Glomerular endothelial cell (primary cell): ENCODE measurements at places on chromosomes 1 and 21. TPM values are rescaled to one million over a fixed set of nuclear protein-coding genes. Genes with fewer than 3 reads are reported as not detected.

Gene DEPDC1
- total RNA-seq, result 2.1 and 6.0 TPM in 2 replicates

Gene TMPRSS15
- not detected in 2 replicates for total RNA-seq

Gene CCDC190
- 0.19 and 2.2 TPM in 2 replicates for total RNA-seq

Gene UCHL5
- 17.7 and 31.3 TPM in 2 replicates for total RNA-seq

Gene RSPH1
- total RNA-seq, result 0.15 TPM in 1 of 2 replicates, not detected in the other

Gene GSTM2
- total RNA-seq, result 1.9 and 6.2 TPM in 2 replicates

Gene RAB29
- 32.3 and 41.4 TPM in 2 replicates for total RNA-seq

Gene TRAF3IP3
- total RNA-seq, result not detected in 2 replicates

Gene NPHS2
- not detected in 2 replicates for total RNA-seq

Gene BEND5
- total RNA-seq, result 0.12 and 0.29 TPM in 2 replicates

Gene DNM3
- total RNA-seq, result 1.0 and 3.4 TPM in 2 replicates

Gene PCBP3
- total RNA-seq, result 1.5 and 1.6 TPM in 2 replicates

Gene NEK2
- total RNA-seq, result 2.9 and 3.6 TPM in 2 replicates
